ENCODE measurements at places on chromosomes 2 and 18. TPM values are rescaled to one million over a fixed set of nuclear protein-coding genes. Genes with fewer than 3 reads are reported as not detected.
A peak's percentile ranks its signal among the peaks of the same experiment; 100 is the strongest.

RAB6C gene
- not detected for total RNA-seq

LYG1 gene
- 0.93 TPM for total RNA-seq

CIB4 gene
- total RNA-seq: not detected

LOXHD1 gene
- total RNA-seq: not detected

RDH14 gene
- 16.3 TPM for total RNA-seq

CFAP65 gene
- total RNA-seq: 0.34 TPM

QPCT gene
- total RNA-seq: 4.7 TPM

MSTN gene
- total RNA-seq: not detected

IL1RN gene
- not detected for total RNA-seq

ALPI gene
- total RNA-seq: 4.4 TPM

RNU2-63P gene
- total RNA-seq: 19.4 TPM

IL37 gene
- 0.44 TPM for total RNA-seq

ATP6V1C2 gene
- 4.8 TPM for total RNA-seq

RPRM gene
- not detected for total RNA-seq

DNA sequence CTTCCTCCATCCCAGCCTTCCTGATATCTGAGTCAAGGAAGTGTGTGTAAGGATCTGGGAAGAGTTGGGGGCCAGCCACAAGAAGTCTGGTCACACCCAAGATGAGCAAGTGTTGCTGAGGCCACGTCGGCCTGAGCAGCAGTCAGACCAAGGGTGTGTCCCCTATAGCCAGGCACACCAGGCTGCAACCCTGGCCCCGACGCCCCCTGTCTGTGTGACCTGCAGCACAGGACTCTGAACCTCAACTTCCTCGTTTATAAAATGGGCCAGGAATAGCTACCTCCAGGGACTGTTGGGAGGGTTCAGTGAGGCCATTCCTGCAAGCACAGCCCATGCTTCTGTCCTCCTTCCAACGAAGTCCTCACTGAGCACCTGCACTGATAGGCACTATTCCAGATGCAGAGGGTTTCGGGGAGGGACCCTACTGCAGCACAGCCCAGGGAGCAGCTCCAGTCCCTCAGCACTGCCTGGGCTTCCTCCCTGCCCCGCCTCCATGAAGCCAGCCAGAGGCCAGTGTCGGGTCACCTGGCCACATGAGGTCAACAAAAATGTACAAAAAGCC, 13.3 kb downstream of the LIMS2 start:
- DNase-seq: peak; percentile 22

- DNase-seq: no peak
Measured at GRCh38 chr2:221572821-221573429, 821 bp upstream of the EPHA4 start.

GRCh38 chr2:85278361-85278760, 49.4 kb downstream of the TGOLN2 start:
- DNase-seq: no peak

GRCh38 chr2:104163611-104164130, 690.2 kb upstream of the POU3F3 start:
- no peak for DNase-seq

GRCh38 chr2:47072018-47072691, 83.0 kb downstream of the STPG4 start:
- no peak for DNase-seq

DNA sequence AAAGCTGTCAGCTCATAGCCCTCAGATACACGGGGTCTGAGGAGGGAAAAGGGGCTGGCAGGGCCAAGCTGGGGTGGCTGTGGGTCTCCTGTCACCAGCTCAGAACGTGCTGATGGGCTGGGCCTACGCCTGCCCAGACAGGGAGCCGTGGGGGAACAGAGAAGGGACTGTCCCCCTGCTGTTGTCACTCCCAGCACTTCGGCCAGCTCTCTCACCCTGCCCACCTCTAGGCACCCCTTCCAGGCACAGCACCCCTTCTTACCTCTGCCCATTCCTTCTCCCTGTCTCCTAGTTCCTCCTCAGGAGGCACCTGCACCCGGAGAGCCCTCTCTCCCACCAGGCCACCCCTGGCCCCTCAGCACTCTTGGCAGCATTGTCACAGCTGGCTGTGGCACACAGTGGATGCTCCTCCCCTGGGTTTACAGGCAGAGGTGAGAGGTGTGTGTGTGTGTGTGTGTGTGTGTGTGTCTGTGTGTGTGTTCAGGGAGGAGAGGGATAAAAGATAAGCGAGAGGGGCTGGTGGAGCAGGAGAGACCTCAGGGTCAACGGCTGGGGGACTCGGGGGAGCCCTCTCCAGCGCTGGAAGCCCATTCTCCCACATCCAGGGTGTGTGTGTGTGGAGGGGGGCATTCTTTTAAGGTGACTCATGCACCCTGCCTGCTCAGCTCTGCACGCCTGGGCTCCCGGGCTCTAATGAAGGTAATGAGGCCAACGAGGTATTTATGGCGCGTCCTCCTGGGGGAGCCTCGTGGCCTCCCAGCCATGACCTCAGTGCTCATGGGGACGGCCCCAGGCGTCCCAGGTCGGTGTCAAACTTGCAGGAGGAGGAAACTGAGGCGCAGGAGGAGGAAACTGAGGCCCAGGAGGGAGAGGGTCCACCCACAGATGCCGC, 66.1 kb upstream of the SMAD7 start:
- DNase-seq: peak; percentile 91

DNA sequence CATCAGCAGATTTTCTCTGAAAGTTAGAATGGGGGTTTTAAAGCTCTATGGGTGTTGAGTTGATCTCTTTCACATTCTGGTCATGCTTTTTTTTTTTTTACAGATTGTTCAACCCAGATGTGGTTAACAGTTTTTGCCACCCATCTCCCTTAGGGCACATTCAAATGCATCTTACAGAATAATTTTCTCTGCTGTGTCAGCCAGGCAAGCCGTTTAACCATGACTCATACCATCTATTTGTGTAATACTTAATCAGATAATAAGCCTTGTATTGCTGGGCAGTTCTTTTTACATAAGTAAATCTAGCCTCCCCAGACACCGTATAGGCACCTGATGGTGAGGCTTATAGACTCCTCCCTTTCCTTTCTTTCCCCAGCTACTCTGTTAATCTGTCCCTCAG, 62.0 kb downstream of the TGIF1 start:
- no peak for DNase-seq

GRCh38 chr2:172926785-172927640, 148.6 kb upstream of the MAP3K20 start:
- no peak for DNase-seq

DNA sequence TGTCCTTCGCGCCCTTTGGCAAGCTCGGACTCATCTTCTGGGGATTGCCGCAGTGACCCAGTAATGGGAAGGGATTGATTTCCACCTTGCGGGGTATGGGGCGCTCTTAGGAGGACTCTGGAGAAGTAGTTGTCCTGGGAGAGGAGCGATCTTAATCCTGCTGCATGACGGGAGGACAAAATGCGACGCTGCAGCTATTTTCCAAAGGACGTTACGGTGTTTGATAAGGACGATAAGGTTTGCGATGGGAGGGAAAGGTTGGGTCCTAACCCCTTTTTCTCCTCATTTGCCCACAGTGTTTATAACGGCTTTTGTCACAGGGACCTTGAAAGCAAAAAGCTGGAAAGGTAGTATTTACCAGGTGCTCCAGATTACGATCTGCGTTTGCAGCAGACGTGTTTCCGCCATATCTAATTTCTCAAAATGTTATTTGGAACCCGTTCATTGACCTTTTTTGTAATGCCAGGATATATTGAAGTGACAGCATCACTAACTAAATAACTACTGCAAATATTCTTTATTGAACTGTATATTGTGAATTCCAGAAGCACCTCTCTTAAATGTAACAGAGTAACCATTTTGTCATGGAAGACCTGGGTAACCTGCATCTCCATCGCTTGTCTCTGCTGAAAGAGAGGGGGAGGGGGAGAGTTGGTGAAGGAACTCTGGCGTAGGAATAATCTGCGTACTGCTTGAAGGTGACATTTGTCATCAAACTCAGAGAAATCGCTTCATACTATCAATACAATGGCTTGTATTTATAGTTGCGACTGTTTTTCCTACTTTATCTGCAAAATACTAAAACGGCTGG, 590 bp downstream of the MDH1 start:
- no peak for DNase-seq

DNA sequence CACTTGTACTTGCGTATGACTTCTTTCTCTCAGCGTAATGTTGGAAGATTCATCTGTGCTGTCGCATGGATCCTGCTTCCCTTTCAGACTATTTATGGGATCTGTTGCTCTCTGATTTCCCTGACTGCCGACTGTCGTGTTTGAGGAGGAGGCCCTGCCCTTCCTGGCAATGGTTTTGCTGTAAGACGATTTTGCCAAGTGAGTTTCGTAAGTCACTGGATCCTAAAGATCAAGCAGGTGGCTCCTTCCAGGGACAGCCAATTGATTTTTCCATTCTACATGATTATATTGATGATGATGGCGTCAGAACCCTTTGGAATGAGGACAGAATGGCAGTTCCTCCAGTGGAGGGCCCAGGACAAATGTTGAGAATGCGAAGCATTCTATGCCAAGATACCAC, 8.7 kb upstream of the B3GNT2 start:
- no peak for DNase-seq

DNA sequence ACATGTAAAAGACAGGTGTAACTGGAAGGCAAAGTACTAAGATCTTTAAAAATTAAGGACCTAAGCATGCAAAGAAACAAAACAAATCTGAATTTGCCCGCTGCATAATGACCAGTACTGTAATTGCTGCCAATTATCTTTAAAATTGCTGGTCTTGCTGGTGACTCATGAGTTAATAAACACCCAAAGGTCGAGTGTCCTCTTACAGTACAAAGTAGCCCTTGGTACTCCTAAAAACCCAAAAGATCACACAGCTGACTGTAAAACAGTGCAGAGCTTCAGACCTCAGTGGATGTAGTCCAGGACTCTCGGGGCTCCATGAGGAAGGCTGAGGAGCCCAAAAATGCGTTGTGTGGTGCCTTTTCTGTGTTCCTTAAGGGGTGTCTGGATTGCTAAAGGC, 308.7 kb downstream of the CNTNAP5 start:
- no peak for DNase-seq

DNA sequence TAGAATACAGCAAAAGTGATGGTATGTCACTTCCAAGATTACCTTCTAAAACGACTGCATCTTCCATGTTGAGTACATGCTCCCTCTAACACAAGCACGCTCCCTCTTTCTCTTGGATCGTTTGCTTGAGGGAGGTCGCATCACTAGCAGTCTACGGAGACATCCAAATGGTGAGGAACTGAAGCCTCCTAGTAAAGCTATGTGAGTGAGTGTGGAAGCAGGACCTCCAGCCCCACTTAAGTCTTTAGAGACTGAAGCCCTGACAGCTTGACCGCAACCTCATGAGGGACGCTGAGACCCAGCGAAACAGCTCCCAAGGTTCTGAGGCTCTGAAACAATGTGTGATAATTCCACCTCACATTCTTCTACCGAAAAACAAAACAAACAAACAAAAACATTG, 486.7 kb upstream of the GCFC2 start:
- DNase-seq: no peak

GRCh38 chr2:151670346-151670745, 63.9 kb downstream of the NEB start:
- no peak for DNase-seq

- no peak for DNase-seq
Measured at GRCh38 chr2:236678307-236678975, 108.8 kb downstream of the ACKR3 start.

GRCh38 chr2:206023183-206023582, 62.8 kb downstream of the INO80D start:
- DNase-seq: no peak

DNA sequence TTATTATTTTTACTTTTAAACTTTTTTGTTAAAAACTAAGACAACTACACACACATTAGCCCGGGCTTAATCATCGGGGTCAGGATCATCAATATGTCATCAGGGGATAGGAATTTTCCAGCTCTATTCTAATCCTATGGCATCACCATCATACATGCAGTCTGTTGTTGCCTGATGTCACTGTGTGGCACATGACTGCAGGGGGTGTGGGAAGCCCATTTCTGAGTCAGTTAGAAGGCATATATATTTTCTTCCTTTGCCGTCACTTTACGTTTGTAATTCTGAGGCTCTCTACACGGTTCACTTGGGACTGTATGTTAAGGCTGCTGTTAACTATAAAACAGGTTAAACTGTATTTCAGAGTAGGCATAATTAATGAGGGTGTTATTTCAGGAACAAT, 144.4 kb upstream of the ITGA6 start:
- DNase-seq: no peak

- DNase-seq: no peak
Measured at GRCh38 chr18:51074605-51075004, 44.6 kb downstream of the SMAD4 start.

DNA sequence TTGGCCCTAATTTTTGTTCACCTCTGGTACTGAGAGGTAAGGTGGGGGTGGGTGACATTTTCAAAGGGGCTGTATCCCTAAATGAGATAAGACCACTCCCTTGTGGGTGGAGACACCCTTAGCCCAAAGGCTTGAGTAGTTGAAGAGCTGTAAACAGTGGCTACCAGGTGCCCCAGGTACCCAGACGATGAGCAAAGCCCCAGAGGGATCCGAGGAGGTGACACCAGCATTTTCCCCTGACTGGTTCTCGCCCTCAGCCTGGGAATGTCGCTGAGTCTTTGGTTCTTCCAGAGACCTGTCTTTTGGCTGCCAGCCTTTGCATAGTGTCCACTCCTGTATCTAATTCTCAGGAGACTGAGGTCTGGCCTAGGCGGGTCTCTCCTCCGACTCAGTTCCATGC, 36.5 kb downstream of the RRM2 start:
- no peak for DNase-seq

DNA sequence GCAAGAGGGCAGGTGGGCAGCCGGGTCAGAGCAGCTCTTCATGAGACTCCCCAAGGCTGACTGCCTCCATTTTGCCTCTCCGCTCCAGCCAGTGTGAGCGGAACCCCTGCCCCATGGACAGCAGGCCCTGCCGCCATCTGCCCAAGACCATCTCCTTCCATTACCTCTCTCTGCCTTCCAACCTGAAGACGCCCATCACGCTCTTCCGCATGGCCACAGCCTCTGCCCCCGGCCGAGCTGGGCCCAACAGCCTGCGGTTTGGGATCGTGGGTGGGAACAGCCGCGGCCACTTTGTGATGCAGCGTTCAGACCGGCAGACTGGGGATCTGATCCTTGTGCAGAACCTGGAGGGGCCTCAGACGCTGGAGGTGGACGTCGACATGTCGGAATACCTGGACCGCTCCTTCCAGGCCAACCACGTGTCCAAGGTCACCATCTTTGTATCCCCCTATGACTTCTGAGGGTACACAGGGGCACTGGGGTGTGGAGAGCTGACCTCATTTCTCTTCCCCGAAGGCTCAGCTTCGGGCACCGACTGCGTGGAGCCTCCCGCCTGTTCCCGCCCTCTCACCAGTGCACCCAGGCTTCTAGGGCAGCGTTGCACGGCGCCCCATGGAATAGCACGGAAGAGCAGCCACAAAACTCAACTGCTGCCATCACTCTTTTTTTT, 49.0 kb downstream of the FBLN7 start:
- no peak for DNase-seq

DNA sequence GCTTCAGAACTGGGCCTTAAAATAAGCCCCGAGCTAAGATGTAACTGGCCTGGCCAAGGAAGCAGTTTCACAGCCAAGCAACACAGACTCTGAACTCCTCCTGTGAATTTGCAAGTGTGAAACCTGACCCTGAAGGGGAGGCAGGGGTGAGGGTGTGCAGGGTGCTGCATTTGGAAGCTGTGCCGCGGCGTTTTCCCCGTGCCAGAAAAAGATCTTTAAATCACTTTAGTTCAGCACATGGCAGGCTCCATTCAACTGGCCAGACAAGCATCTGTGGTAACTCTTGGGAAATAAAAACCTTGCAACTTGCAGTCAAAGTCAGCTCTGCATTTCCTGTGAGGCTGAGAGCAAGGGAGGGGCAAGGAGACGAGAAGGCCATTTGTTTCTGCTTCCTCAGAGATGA, 209.3 kb upstream of the SOX11 start:
- no peak for DNase-seq

Measured in Caco-2 (cell line).